ENCODE measurements at places on chromosomes 7 and 10.

- peak; percentile 66 for DNase-seq
Observed at GRCh38 chr10:21510241-21511094, 15.0 kb downstream of the SKIDA1 start.

DNA sequence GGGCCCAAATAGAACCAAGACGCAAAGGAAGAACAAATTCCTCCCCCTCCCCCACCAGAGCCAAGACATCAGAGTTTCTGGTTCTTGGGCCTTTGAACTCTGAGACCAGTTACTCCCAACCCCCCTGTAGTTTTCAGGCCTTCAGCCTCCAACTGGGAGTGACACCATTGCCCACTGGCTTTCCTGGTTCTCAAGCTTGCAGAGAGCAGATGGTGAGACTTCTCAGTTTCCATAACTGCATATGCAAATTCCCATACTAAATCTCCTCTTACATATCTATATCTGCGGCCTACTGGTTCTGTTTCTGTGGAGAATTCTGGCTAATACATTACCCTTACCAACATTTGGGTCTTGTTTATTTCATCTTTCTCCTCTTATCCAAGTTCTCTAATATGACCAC lies 762.9 kb downstream of the GRM8 start:
- DNase-seq: no peak

DNA sequence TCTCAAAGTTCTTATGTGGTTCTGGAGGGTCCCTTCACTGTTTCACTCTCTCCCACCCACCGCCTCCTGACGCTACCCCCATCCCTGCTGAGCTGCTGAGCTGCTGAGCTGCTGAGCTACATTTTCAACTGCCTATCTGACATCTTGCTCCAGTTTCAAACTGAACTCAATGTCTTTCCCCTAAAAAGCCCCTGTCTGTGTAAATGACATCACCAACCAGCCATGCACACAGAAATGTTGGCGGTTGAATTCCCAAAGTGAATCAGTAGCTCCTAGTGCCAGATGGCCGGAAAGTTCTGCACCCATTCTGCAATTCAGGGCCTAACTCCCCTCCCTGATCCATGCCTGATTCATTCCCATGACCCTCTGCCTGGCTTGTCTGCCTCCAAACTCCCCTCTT lies 71.2 kb downstream of the WNT2 start:
- DNase-seq: no peak

DNA sequence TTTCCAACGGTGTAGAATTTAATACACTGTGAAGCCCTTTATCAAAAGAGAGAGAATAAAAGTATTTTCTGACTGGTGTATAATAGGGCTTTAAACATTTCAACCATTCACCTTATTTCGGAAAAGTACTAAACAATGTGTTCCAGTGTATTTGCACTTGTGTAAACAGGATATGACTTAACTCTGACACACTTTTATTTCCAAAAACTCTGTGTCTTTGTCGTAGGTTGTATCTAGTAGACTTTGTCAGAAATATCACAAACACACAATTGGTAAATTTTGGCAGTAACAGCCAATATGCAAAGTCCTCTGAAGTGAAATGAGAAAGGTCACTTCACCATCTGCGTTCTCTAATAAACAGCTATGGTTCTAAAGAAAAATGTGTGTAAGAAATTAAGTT lies 10.3 kb upstream of the TSPAN13 start:
- DNase-seq: no peak

- DNase-seq: no peak
Observed at GRCh38 chr7:92874567-92874966, 38.2 kb upstream of the CDK6 start.

GRCh38 chr10:101130984-101131961 lies at the start of gene TLX1:
Gene TLX1, plus strand, starts transcription at chr10:101131300. Its CDS starts 242 bp downstream, at chr10:101131542.
- DNase-seq: no peak

DNA sequence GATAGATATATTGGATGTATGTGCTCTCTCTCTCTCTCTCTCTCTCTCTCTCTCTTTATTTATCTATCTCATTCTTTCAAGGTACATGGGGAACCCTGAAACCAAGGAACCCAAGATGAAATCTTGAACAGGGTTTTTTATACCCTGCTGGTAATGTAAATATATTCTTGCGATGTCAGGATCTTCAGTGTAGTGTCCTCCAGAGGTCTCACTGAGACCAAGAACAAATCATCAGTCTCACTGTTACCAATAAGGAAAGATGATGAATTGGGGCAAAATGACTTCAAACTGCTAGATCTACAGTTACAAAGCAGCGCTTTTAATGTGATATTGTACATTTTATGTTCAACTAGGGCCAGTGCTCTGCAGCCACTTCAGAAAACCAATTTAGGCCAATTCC lies 423.5 kb downstream of the ANKRD7 start:
- no peak for DNase-seq

GRCh38 chr7:66920256-66920655 lies 769 bp upstream of the TMEM248 start:
- DNase-seq: no peak

DNA sequence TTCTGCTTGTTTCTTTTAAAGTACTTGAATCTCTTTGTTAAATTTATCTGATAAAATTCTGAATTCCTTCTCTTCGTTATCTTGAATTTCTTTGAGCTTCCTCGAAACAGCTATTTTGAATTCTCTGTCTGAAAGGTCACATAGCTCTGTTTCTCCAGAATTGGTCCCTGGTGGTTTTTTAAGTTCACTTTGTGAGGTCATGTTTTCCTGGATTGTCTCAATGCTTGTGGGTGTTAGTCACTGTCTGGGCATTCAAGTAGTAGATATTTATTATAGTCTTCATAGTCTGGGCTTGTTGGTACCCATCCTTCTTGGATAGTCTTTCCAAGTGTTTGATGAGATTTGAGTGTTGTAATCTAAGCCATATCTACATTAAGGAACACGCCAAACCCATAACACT lies 1060.6 kb downstream of the LRMDA start:
- DNase-seq: no peak

- peak; percentile 66 for DNase-seq
Observed at GRCh38 chr10:86363184-86363832, 3.3 kb downstream of the GRID1 start.

DNA sequence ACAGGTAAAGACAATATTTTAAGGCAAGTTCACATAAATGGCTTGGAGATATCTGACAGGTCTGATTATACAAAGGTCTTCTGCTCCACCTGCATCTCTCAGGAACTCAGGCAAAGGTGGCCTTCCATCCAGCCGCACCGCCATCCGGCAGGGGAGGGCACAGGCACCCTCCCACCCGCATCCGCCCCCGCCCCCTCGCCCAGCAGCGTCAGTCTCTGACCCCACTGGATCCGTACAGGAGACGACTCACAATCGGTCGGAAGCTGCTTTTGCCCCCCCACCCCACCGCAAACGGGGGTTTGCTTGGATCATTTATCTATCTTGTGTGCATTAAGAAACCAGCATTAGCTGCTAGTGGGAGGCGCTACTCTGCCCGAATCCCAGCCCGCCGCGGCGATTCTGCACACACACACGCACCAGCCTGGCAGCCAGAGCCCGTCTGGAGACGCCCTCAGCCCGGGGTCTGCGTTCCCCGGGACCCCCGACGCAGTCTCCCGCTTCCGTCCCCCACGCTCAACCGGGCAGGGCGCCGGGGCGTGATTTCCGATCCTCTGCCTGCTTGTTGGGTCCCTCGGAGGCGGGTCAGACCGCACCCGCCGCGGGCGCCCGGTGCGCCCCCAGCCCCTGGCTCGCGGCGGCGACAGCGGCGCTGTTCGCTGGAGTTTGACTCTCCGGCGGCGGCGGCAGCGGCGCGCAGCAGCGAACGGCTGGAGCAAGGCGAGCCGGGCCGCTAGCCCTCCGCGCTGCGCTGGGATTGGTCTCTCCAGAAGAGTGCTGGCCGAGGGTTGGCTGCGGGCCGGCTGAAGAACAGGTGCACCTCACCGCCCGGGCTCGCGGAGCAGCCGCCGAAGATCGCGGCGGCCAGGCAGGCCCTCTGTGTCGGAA lies 820 bp upstream of the NRG3 start:
- peak; percentile 70 for DNase-seq

DNA sequence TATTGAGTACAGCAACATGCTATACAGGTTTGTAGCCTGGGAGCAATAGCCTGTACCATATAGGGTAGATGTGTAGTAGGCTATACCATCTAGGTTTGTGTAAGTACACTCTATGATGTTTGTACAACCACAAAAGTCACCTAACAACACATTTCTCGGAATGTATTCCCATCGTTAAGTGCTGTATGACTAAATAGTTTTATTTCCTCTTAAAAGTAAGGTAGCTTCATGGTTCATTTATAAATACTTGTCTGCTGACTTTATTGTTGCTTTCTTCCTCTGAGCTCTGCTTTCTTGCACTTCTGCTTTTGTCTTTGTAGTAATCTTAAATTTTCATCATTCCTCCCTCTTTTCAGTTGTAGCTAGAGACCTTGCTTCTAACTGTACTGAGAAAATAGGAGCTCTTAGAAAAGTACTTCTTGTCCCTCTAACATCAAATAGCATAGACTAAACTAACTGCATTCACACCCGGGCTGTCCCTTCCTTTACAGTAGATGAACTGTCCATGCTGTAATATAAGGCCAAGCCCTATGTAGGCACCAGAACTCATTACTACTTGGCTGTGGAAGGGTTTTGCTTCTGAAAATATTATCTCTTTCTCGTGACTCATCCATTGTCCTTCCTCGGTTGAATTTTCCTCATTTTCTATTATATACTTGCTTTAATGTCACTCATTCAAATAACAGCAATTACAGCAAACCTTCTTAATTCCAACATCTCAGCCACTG lies 55.4 kb upstream of the FAM3C start:
- DNase-seq: no peak

GRCh38 chr10:3960496-3960895 lies 175.5 kb upstream of the KLF6 start:
- no peak for DNase-seq

- no peak for DNase-seq
Observed at GRCh38 chr10:11246752-11247467, 229.2 kb downstream of the CELF2 start.

DNA sequence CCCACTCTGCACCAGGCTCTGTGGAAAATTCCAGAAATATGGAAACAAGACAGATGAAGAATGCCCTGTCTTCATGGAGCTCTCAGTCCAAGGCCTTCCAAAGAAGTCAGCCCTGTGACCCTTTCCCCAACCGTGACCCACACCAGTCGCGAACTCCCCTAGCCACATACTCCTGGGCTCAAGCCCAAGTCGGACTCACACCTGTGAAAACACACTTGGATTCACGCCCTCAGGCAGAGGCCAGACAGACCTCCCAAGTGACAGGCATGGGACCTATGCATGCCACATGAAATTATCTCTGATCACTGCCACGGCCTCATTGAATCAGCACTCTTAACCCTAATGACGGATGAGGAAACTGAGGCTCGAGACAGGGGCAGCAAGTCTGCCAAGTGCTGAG lies 42.5 kb downstream of the ZCCHC24 start:
- DNase-seq: peak; percentile 24

- no peak for DNase-seq
Observed at GRCh38 chr10:44564361-44564760, 179.5 kb upstream of the CXCL12 start.

DNA sequence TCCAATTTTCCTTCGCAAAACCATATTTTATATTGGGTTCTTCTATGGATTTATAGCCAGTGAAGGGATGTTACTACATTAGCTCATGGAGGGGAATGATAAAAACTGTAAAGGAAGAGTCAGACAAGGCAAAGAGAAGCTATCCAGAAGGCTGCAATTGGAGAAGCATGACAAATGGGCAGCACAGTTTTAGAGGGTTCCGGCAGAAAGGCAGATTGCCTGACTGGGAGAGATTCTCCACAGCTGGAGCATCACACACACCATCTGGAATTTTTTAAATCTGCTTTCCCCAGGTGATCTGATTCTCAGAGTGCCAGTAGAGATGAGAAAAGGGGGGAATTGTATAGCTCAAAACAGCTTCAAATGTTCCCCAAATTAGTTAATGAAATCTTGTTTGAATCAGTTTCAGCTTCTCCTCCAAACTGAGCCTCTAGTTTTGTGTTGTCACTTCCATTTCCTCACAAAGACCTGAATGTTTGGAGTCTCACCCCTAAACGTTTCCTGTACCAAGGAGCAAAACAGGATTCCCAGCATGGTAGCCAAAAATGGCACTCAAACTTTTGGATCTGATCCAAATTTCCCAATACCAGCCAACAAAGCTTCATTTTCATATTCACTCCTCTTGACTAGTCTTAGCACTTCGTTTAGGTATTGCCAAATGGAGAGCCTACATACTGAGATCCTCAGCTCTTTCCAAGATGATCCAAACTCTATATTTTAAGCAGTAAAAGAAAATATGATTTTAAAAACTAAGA lies 177.5 kb downstream of the HPSE2 start:
- DNase-seq: no peak

GRCh38 chr7:127252377-127252713 lies 396 bp downstream of the GRM8 start:
- no peak for DNase-seq

DNA sequence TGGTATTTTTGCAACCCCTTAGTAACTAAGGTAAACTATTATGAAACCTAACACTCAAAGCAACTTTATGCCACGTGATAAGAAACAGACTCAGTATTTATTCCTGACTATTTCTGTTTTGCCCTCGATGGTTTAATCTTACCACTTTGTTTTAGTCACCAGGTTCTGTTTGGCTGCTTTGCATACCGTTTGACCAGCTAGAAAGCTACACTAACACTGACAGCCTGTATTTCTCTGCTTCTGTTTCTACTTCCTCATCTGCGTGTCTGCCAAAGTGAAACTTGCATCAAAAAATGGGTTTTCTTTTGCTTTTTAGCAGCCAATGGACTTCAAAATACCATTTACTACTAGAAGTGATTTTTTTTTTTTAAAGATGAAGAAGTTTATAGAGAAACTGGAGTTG lies 802.5 kb downstream of the GRM8 start:
- no peak for DNase-seq

DNA sequence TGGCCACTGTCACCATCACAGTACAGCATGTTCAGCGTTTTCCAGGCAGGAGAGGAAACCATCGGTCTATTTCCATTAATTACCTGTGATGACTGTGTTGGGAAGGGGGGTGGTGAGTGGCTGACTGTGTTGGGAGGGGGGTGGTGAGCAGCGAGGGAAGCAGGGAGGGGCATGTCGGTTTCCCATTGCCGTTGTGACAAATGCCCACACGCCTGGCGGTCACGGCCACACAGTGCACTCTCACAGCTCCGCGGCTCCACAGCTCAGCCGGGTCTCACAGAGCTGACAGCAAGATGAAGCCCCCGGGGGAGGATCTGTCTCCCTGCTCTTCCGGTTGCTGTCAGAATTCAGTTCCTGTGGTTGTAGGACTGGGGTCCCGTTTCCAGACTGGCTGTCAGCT lies 39.0 kb downstream of the AP5Z1 start:
- no peak for DNase-seq

Measured in left hindlimb (tissue), 1 donor.